ENCODE measurements at places on chromosomes 12 and 14.

DNA sequence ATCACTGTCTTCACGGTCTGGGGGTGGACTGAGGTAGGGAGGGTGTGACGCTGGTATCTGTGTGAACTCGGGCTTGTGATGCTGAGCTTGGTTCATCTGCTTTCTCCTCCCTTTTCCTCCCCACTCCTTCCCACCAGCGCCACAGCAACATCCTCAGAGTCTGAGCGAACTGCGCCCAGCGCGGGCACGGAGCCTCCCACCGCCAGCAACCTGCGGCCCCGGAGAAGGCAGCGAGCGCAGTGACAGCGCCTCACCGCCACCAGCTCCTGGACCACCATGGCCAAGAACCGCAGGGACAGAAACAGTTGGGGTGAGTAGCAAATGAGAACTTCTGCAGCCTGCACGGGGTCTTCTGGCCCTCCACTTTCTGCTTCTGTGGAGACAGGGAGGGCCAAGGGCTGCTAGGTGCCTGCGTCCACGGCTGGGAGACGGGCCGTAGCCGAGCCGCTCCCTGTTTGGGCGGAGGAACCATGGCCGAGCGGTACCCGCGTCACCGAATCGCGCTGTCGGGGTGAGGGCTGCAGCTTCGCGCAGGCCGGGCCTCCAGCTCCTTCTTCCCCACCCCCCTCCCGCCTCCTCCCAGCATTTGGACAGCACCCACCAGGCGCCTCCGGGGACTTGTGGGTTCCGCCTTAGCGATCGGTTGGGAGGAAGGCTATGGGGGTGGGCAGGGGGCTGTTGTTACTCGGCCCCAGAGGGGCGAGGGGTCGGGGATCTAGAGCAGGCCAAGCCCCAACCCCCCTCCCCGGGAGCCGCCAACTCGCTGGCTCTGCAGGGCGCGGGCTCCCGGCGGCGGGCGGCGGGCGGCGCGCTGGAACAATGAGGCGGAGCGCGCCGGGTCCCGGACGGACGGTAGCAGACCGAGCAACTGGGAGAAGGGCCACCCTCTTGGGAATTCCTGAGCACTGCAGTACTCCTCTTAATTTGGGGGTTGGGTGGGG, at the start of gene ATL1:
TSS of gene ATL1 (plus strand) at position 156 of the 941 bp plus-strand sequence. CDS start at position 277, 121 bp downstream.
- peak; percentile 93 for DNase-seq

DNA sequence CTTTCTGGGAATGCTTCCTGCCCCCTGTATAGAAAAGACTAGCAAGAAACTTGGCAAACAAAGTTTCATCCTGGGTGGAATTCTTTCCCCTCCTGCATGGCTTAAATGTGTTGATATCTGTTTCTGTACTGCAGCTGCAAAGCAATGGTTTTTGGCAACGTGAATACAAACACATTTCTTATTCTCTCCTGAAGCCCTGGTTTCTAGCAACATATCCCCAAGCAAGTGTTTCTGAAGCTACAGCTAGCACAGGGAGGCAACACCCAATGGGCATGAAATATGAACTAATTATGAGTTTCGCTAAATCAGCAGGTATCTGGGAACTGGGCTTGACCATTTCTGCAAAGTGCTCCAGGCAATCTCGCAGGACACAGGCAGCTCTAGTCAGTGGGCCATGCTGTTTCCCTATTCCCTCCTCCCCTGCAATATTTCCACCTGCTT, 392.3 kb upstream of the TMPO start:
- DNase-seq = no peak

GRCh38 chr12:85092814-85093370, 56.7 kb downstream of the LRRIQ1 start:
- no peak for DNase-seq

- DNase-seq = no peak
Observed at GRCh38 chr12:107523775-107524535, 161.6 kb upstream of the PWP1 start.

DNA sequence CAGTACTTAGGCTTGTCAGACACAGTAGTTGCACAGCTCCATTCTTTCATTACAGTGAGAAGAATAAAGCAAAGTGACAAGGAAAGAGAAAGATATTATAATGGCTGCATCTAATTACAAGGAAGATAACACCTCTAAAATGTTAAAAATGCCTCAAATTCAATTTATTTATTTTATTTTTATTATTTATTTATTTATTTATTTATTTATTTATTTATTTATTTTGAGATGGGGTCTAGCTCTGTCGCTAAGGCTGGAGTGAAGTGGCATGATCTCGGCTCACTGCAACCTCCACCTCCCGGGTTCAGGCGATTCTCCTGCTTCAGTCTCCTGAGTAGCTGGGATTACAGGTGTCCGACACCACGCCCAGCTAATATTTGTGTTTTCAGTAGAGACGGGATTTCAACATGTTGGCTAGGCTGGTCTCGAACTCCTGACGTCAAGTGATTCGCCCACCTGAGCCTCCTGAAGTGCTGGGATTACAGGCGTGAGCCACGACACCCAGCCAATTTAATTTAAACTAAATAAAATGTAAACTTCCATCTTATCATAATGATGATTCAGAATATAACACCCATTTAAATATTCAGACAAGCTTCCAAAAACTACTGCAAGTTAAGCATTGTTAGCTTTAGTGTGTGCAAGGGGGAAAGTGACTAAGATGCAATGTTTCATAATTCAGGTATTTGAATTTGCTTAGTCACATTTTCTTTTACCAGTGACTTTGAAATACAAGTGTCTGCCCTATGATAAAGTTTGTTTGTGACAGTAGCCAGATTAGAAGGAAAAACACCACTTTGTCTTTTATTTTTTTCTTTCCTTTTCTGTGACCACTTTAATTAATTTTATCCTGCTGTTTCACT, 2.4 kb upstream of the CFAP54 start:
- DNase-seq = no peak

GRCh38 chr12:94690198-94690771, 39.9 kb upstream of the TMCC3 start:
- no peak for DNase-seq

- DNase-seq = no peak
Observed at GRCh38 chr12:47053961-47054360, 25.5 kb upstream of the PCED1B start.
